ENCODE measurements at places on chromosomes 1 and 21.

GRCh38 chr1:237953238-237953637 lies 62.5 kb upstream of the ZP4 start:
- no peak for DNase-seq

DNA sequence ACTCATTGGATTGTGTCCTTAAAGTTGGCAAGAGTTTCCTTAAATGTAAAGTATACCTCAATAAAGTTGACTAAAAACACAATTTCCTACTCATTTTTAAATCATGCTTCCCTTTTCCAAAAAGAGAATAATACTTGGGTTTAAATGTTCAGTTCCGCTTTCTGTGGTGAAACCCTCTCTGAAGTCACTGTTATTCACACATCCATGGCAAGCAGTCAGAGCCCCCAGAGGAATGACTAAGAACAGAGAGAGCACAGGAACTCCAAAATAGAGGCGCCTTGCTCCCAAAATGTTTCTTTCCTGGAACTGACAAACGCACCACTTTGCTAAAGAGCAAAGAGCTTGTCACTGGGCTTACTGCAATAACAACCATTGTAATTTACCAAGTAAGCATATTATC lies 142.5 kb downstream of the TIAM1 start:
- DNase-seq, result no peak

DNA sequence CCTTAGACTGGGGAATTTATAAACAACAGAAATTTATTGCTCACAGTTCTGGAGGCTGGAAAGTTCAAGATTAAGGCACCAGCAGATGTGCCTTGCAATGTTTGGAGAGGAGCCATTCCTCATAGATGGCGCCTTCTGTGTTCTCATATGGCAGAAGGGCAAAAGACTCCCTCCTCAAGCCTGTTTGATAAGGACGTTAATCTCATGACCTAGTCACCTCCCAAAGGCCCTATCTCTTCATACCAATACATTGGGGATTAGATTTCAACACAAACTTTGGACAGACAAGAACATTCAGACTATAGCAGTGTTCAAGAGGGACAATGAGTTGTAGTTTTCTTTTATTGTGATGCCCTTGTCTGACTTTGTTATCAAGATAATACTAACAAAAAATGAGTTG lies 34.3 kb downstream of the PSMG1 start:
- no peak for DNase-seq

DNA sequence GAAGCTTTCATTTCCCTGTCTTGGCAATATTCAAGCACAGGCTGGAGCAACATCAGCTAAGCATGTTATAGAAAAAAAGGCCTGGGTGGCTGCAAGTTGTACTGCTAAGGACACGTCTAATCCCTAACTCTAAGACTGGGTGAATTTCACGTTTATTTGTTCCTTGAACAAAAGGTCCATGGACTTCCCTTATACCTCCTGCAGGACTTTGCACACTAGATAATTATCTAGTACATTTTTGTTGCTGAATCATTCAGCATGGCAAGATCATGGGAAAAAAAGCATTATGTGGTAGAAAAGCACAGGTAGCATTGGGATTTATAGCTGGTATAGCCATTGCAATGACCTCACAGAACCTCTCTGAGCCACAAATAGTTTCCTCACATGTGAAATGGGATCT lies 130.7 kb upstream of the DMRTA2 start:
- no peak for DNase-seq

DNA sequence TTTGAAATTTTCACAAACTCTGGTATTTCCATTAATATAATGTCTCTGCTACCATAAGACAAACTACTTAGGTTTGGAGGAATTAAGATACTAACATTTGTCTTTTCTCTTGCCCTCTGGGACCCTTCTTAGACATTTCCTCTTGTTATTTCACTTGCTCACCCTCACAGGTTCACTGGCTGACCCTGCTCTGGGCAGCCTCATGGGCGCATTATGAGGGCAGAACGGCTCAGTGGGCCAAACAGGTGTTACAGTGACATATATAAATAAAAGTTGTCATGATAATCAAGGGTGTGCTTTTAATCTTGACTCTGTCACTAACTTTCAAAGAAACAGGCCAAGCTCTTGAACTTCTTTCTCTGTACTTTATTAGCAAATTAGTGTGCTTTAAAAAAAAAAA lies 46.5 kb downstream of the ZNHIT6 start:
- DNase-seq, result no peak

GRCh38 chr1:227042292-227042691 lies 102.2 kb downstream of the COQ8A start:
- no peak for DNase-seq

- no peak for DNase-seq
Measured at GRCh38 chr1:222759451-222760035, 22.5 kb downstream of the FAM177B start.

GRCh38 chr1:153842006-153842471 lies 66.8 kb downstream of the SLC27A3 start:
- DNase-seq, result no peak

DNA sequence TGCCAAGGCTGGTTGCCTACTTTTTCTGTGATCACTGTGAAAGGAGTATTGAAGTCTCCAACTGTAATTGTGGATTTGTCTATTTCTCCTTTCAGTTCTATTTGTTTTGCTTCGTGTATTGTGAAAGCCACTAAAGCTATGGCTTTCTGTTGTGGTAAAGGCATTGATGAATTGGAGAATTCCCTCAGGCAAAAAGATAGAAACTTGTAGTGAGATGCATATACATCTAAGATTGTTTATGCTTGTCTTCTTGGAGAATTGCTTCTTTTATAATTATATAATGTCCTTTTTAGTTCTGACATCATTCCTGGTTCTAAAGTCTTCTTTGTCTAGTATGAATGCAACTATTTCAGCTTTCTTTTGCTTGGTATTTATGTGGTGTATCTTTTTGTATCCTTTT lies 36.8 kb downstream of the SWT1 start:
- no peak for DNase-seq

DNA sequence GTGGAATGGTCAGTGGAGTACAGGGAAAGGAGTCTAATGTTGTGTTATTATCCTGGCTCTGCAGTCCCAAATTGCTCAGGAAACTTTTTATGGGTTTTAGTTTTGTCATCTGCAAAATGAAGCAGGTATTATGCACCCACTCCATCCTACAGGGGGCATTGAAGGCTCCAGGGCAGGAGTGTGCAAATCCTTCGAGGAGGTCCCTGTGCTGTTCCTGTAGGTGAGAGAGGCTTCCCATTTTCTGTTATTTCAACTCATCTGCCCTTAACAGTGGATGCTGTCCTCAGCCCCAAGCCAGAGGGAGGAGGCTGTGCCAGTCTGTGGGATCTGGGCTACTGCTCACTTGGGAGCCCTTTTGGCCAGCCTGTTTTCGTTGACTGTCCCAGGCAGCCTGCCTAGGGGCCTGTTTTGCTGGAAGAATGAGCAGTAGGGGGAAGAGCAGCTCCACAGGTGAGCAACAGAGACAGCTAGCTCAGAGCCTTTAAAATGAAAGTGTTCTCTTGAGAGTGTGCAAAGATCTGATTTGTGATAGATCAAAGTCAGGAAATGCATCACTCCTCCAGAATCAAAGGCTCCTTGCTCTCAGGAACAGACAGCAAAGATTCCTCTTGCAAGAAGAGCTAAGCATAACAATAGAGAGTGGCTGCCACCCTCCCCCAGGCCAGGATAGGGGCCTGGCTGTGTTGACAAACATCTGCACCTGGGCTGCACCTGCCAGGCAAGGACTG lies 317.6 kb upstream of the PROX1 start:
- DNase-seq, result no peak

GRCh38 chr1:214500340-214501055 lies 50.9 kb downstream of the PTPN14 start:
- DNase-seq, result no peak

DNA sequence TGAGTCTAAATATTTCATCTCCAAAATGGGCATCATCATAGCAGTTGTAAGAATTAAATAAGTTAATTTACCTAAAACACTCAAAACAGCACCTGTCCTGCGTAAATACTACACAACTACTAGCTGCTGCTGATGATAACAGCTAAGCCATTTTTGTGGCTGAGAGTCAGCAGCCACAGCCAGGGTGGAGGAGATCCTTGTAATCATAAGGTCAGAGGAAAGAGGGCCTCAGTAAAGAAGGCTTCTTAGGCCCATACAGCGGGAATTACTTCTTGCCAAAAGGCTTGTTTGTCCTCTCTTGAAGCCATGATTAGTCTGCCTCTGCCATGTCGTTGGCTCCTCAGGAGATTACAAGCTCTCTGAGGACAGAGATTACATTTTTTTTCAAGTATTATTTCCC lies 245.0 kb downstream of the FGGY start:
- no peak for DNase-seq

GRCh38 chr1:153375511-153375910 lies at the start of gene S100A12:
S100A12 (minus strand) TSS chr1:153375621; CDS start chr1:153374592, 1,029 bp downstream.
- no peak for DNase-seq

GRCh38 chr1:76158126-76158525 lies 83.6 kb downstream of the ST6GALNAC3 start:
- DNase-seq, result no peak

DNA sequence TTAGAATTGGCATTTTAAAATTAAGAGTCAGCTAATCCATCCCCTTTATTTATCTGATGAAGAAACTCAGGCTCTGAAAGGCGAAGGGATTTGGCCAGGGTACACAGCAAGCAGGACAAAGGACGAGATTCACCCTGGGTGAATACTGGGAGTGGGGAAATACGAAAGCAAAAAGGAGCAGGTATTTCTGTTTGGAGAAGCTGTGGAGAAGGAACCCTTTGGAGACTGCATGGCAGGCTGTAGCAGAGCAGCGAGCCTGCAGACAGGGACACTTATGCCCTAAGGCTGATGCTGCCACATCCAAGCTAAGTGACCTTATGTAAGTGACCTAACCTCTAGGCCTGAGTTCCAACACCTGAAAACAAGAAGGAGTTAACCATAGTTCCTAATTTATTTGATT lies 207.2 kb upstream of the C1orf87 start:
- DNase-seq, result no peak

DNA sequence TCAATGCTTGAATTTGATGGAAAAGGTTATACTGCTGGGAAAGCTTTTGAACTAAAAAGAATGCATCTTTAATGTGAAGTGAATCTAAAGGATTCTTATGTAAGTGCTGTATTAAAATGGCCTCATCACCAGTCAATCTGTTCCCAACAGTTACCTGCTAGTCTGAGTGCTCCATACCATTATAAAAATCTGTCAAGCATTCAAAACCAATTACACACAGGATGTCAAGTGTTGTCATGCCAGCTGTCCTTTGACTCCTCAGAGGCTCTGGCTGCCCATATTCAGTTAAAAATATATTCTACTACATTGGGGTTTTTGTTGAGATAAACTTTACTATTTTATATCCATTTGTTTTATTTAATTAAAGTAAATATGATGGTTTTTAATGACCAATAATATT lies 1587.7 kb downstream of the AMY1C start:
- DNase-seq, result no peak

GRCh38 chr1:98112626-98113025 lies 191.8 kb upstream of the DPYD start:
- DNase-seq, result no peak

GRCh38 chr1:221169447-221169889 lies 290.2 kb downstream of the HLX start:
- no peak for DNase-seq

All from stimulated activated CD8-positive, alpha-beta memory T cell treated with anti-CD3 and anti-CD28 coated beads, Interleukin-12 subunit alpha, Interleukin-12 subunit beta, amount 100 ng/mL, for 1 hour (primary cell).